Amygdala (tissue), 56 donors: ENCODE measurements at places on chromosomes 16 and 17.

- no peak for DNase-seq
These were observed 22.9 kb downstream of the MARVELD3 start for GRCh38 chr16:71648921-71649320.

- no peak for DNase-seq
These were observed 15.0 kb upstream of the SLC38A10 start for GRCh38 chr17:81309859-81310839.

- no peak for DNase-seq
These were observed 26.9 kb downstream of the IRX5 start for GRCh38 chr16:54957403-54958166.

DNA sequence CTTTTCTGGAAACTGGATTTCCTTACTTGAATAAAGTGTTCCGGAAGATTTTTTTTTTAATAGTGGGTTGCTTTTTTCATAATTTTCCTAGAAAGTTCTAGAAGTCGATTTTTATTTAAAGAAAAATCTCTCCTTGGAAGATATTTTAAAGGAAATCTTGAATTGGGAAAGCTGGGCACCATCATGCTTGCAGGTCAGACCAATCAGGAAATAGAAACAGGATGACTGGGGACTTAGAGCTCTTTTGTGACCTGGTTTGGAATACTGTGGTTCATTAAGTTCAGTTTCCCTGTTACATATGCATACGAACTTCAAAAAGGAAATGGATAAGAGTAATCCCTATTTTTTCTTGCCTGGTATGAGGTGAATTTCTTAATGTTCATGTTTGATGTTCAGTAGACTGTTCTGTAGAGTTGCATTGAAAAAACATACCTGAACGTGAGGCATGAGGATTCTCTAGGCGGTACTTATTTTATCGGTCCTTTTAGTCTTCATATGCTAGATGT, 1.2 kb downstream of the NFATC3 start:
- no peak for DNase-seq

DNA sequence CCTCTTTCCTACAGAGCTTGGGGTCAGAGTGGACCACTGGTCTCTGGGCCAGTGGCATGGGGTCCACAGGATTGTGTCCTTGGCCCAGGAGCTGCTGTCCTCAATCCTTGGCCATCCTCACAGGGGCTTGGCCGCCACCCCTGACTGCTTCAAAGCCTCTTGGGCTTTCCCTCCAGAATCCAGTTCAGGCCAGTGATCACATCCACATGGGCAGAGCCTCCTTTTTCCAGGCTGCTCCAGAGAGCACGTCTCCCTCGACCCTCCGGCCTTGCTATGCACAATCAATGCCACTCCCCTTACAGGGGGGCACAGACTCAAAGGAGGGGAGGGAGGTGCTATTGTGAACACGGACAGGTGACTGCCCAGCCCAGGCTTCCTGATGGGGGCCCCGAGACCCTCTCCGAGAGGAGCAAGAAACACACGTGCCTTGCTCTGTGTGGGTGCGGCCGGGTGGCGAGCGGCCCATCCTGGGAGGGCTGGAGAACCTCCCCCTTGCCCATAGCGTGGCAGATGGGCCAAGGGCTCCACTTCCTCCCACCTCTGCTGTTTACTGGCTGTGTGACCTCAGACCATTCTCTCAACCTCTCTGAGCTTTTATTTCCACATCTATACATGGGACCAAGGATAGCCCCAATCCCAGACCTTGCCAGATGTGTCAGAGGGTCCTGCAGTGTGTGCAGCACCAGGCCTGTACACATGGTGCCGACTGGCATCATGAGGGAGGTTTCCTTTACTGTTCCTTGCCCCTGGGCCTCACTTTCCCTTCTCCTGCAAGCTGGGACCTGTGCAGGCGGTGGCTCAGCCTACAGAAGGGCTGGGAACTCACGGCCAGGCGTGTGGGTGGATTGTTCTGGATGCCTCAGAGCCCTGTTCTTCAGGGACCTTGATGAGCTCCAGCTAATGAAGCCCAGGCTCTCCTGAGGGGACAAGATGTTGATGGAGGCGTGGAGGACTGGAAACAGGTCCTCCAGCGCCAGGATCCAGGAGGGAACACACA, 229.0 kb upstream of the GSE1 start:
- no peak for DNase-seq

- DNase-seq = no peak
These were observed 29.9 kb upstream of the OR1G1 start for GRCh38 chr17:3157218-3157617.

DNA sequence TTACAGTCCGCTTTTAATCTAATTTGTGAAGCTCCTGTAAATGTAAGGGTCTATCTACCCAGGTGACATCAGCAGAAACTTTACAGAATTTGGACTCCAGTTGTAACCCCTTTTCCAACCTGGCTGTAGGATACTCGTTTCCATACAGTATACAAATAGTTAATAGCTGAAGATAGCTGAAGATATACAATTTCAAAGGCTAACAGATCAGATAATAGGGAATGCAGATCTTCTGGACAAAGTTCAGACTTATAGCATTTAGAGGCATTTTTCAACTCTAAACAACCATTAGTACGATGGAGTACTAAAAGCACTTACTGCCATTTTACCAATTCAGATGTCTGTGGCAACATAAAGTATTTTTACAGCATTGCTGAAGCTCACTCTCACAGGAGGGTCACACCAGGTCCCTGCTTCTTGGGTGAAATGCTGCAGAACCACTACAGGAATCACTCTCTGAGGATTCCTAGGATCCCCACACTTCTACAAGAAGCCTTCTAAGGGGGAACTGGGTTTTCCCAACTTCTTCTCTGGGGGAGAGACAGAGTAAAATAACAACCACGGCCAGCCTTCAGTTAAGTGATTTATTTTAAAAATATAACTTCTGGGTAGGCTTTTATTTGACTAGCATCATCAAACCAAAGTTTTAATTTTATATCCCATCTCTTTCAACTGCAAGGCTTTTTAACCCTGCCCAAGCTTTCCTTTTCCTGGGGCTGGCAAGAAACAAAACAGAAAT, 2.9 kb downstream of the VEZF1 start:
- DNase-seq = no peak

DNA sequence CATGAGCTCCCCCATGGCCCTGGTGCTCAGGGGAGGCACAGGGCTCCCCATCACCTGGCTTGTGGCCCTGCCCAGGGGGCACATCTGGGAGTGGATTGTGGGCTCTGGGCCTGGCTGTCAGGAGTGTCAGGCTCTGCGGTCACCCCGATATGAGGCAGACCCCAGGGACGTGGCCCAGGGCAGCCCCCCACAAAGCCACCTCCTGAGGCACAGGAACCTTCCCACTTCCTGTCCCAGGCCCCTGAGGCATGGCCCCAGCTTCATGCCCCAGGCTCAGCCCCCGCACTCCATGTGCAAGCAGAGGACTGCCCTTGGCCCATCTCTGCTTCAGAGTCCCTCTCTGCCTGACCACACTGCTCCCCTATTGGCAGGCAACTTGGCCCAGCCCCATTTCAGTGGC, 160.3 kb downstream of the PCTP start:
- no peak for DNase-seq

GRCh38 chr16:79805621-79806020, 205.1 kb upstream of the MAF start:
- DNase-seq = no peak

DNA sequence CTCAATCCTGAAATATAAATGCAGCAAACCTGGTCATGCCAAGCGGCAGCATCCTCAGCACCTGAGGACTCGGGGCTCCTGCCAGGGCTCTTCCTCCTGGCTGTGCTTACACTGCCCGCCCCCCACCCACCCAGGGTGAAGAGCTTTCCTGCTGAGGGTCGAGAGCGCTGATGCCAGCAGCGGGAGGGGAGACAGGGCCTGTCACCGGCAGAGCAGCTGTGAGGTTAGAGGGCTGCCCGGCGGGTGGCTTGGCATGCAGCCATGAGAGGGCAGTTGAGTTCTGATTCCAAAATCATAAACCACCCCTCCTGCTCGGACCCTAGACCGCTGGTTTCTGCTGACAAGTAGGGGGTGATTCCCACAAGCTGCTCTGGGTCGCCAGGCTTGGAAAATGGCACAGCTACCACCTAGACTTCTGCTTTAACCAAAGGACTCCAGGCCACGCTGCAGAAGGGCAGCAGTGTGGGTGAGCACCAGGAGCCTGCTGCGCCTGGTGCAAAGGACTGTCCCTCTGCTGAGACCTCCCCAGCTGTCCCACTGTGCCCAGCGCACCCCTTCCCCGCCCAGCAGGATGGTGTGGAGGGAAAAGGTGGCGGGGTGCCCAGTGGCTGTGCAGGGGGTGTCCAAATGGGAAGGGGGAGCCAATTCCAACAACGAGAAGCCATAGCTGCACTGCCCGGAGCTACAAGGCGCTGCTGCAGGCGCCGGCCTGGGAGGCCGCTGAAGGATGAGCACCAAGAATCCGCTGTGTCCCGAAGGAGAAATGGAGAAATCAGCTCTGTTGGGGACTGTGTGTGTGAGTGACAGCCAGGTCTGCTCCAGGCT, 26.6 kb downstream of the MXRA7 start:
- no peak for DNase-seq

DNA sequence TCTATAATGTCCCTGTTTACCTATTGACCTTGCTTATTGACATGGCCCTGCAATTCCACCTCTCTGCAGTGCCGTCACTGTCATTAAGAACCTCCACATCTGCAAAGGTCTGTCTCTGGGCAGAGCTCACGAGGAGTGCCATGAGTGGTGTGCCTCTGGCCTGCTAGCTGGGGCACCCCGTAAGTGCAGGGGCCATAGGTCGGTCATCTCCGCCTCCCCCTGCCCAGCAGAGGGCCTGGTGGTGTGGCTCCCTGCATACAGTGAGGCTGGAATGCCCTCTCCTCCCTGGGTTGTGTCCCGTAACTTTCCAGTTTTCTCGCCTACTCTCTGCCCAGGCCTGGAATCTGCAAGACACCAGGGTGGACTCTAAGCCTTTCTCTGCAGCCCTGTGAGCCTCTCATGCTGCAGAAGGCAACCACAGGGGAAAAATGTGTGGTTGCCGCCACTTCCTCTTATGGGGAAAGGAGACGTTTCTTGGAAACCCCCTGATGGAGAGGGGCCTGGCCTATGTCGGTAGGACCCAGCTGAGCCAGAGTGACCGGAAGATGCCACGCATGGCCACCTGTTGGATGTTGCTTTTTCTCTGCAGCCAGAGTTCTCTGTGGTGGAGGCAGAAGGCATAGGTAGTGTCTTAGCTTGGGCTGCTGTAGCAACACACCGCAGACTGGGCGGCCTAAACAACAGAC, 2.7 kb upstream of the SNX20 start:
- no peak for DNase-seq

DNA sequence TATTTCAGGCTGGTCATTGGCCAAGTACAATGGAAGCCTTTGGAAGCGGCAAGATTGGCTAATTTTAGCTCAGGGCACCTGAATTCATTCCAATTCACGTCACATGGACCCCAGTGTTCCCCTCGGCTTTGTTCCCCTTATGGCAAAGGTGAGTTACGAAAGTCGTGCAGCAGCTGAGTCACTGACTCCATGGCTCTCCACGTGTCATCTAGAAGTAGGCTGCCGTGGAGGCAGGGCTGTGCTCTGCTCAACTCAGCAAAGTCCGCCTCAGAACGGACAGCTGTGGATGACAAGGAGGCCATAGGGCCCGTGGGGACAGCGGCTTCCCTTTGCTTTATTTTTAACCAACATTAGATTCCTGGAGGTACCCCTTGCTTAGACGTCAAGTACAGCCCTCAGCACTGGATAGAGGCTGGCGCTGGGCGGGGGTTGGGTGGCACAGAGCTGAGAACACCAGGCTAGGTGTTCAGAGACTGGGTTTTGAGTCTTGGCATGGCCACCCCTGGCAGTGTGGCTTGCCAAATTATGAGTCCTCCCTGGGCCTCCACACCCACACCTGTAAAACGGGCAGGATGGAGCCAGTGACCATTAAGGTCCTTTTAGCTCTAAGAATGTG, 23.6 kb downstream of the ADAD2 start:
- no peak for DNase-seq

- no peak for DNase-seq
These were observed 300.0 kb downstream of the SNX29 start for GRCh38 chr16:12276576-12276975.
